ENCODE measurements at places on chromosomes 3 and 15. TPM values are rescaled to one million over a fixed set of nuclear protein-coding genes. Genes with fewer than 3 reads are reported as not detected.
A peak's percentile ranks its signal among the peaks of the same experiment; 100 is the strongest.

GRCh38 chr15:99410477-99410876 lies 155.3 kb upstream of the MEF2A start:
- no peaks in the 10 kb centered on the region for H3K27me3 ChIP-seq
- H3K36me3 ChIP-seq: no peaks in the 10 kb centered on the region
- H3K4me3 ChIP-seq: no peak overlapping the region
- no peak overlapping the region for H3K27ac ChIP-seq

GRCh38 chr3:175346573-175347356 lies 487.6 kb downstream of the NAALADL2 start:
- no peaks in the 10 kb centered on the region for H3K4me1 ChIP-seq
- no peak overlapping the region for H3K4me3 ChIP-seq
- no peaks in the 10 kb centered on the region for H3K36me3 ChIP-seq
- no peak overlapping the region for H3K27ac ChIP-seq
- no peaks in the 10 kb centered on the region for H3K27me3 ChIP-seq

GRCh38 chr3:47884603-47885002 lies 81.7 kb downstream of the DHX30 start:
- no peaks in the 10 kb centered on the region for H3K36me3 ChIP-seq
- DNase-seq: no peak
- H3K4me3 ChIP-seq: no peak overlapping the region
- H3K4me1 ChIP-seq: peaks cover 6% of the 10 kb centered on the region
- H3K27ac ChIP-seq: no peak overlapping the region
- no peaks in the 10 kb centered on the region for H3K27me3 ChIP-seq

The GRIP2 gene
- 0.76 TPM for total RNA-seq

The FAM227B gene
- 4.2 TPM for total RNA-seq

DNA sequence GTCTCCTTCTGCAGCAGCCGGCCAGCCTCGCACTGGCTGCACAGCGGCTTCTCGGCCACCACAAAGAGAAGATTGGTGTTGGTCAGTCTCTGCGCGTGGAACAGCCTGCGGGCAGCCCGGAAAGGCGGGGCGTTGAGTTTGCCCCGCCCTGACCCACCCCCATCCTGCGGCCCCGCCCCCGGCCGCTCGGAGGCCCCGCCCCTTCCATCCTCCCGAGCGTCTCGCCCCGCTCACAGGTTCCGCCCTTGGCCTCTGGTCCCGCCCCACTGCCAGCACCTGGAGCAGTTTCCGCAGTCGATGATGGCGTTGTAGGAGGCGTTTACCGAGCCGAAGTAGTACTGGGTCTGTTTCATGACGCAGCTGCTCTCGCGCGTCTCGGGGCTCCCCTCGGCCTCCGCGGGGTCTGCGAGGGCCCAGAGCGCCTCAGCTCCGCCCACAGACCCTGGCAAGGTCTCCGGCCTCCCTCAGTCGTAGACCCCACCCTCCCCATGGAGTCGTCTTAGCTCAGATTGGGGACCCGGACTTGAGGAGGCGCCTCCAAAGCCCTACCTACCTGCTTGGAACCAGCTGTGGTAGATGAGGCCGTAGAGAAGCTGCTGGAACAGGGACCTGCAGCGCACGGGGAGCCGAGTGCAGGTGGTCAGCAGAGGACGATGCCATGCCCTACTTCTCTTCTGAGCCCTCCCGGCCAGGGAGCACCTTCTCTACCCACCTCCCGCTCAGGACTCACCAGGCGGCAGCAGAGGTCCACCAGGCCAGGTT lies 5.9 kb upstream of the TMEM115 start:
- H3K27ac ChIP-seq: no peak overlapping the region
- H3K4me3 ChIP-seq: peak overlapping the region; percentile 45
- DNase-seq: peak; percentile 49
- no peaks in the 10 kb centered on the region for H3K36me3 ChIP-seq
- no peaks in the 10 kb centered on the region for H3K27me3 ChIP-seq
- no peaks in the 10 kb centered on the region for H3K4me1 ChIP-seq

- H3K4me3 ChIP-seq: no peak overlapping the region
- H3K27ac ChIP-seq: no peak overlapping the region
- peaks cover 18% of the 10 kb centered on the region for H3K4me1 ChIP-seq
- no peaks in the 10 kb centered on the region for H3K27me3 ChIP-seq
- H3K36me3 ChIP-seq: no peaks in the 10 kb centered on the region
These were observed 46.1 kb downstream of the WHAMM start for GRCh38 chr15:82855286-82856100.

The ZNF662 gene
- not detected for total RNA-seq

The LTK gene
- 5.4 TPM for total RNA-seq

DNA sequence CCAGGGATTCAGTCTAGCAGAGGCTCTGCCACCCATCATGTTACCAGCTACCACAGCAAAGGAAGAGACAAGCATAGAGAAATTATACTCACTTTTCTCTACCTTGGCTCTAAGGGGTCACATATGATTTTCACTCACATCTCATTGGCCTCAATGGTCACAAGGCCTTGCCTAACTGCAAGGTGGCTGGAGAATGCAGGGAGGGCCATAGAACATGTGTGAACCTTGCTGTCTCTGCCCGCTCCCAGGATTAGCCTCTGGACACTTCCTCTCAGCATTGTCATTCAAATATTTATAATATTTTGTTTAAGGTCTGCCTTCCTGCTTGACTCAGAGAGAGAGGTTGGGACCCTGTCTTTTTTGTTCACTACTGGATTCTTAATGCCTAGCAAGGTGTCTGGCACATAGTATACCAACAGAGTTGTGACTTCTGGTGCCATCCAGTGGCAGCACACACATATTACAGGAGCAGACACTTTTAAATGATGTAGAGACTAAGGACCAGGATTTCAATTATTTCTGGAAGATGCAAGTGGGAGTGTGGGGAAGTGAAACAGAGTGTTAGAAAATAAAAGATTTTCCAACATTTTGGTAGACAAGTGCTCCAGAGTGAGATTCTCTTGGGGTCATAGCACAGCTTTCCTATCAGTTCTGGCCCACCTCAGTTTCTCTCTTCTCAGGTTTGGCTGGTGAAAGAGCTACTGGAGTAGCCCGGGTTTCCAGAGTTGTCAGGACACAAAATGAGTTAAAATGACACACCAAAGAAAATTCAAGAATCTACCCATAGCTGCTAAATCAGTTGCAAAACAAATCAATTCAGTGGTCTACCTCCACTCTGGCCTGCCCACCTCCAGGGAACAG lies 119.0 kb upstream of the RASGRP1 start:
- H3K4me3 ChIP-seq: no peak overlapping the region
- no peaks in the 10 kb centered on the region for H3K27me3 ChIP-seq
- H3K27ac ChIP-seq: no peak overlapping the region
- H3K4me1 ChIP-seq: no peaks in the 10 kb centered on the region

- H3K36me3 ChIP-seq: no peaks in the 10 kb centered on the region
- H3K27ac ChIP-seq: no peak overlapping the region
- H3K4me3 ChIP-seq: no peak overlapping the region
- no peaks in the 10 kb centered on the region for H3K4me1 ChIP-seq
These were observed 8.5 kb upstream of the MUSTN1 start for GRCh38 chr3:52843108-52843865.

DNA sequence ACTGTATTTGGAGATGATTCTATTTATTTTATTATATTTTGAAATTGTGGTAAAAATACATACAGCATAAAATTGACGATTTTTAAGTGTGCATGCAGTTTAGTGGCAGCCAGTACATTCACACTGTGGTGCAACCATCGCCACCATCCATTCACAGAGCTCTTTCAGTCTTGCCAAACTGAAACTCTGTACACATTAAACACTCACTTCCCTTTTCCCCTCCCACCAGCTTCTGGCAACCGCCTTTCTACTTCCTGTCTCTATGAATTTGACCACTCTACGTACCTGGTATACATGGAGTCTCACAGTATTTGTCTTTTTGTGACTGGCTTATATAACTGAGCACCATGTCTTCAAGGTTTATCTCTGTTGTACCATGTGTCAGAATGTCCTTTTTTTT lies 303.3 kb upstream of the ATP10A start:
- DNase-seq: no peak
- no peaks in the 10 kb centered on the region for H3K4me1 ChIP-seq
- no peaks in the 10 kb centered on the region for H3K27me3 ChIP-seq
- no peaks in the 10 kb centered on the region for H3K36me3 ChIP-seq

DNA sequence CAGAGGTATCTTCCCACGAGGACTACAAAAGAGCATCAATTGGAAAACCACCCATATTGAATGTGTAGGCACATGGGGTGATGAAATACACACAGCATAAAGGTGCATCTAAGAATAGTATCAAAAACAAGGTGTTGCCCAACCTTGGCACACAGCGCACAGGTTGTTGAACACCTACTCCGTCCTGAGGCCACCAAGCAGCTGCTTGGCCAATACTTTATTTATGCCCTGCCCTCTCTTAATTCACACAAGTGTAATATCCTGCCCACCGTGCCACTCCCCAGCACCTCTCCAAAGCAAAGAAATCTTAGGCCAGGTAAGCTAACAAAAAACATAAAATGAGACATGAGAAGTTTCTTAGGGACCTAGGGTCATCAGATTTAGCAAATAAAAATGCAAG lies 31.2 kb downstream of the WWTR1 start:
- H3K4me3 ChIP-seq: no peak overlapping the region
- H3K36me3 ChIP-seq: no peaks in the 10 kb centered on the region
- H3K27me3 ChIP-seq: no peaks in the 10 kb centered on the region
- no peak overlapping the region for H3K27ac ChIP-seq

The ZBTB47 gene
- 4.4 TPM for total RNA-seq

DNA sequence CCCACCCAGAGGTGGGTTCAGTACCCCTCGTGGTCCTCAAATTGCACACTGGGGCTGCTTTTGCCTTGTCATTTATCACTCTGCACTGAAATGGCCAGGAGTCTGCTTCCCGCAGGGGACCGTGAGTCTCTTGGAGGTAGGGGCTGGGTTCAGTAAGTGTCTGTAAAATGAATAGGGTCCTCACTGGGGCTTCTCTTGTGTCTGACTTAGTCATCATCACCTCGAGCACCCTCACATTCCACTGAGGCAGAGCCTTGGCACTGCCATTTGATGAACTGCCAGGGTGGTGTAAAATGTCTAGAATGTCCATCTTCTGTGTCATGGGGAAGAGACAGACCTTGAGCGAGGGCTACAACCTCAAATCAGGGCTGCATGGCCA lies 61.0 kb upstream of the RYK start:
- no peaks in the 10 kb centered on the region for H3K36me3 ChIP-seq
- no peak for DNase-seq
- no peak overlapping the region for H3K27ac ChIP-seq
- no peak overlapping the region for H3K4me3 ChIP-seq
- no peaks in the 10 kb centered on the region for H3K27me3 ChIP-seq
- H3K4me1 ChIP-seq: peaks cover 17% of the 10 kb centered on the region

- H3K27me3 ChIP-seq: no peaks in the 10 kb centered on the region
- no peak overlapping the region for H3K4me3 ChIP-seq
- no peak for DNase-seq
- no peaks in the 10 kb centered on the region for H3K36me3 ChIP-seq
- no peak overlapping the region for H3K27ac ChIP-seq
- H3K4me1 ChIP-seq: peaks cover 9% of the 10 kb centered on the region
These were observed 72.0 kb upstream of the PYGO1 start for GRCh38 chr15:55660153-55660552.

The FEZF2 gene
- not detected for total RNA-seq
